ENCODE measurements at places on chromosomes 6 and 20.

GRCh38 chr20:14951707-14952418 is 614.5 kb upstream of the FLRT3 start:
- DNase-seq: no peak

DNA sequence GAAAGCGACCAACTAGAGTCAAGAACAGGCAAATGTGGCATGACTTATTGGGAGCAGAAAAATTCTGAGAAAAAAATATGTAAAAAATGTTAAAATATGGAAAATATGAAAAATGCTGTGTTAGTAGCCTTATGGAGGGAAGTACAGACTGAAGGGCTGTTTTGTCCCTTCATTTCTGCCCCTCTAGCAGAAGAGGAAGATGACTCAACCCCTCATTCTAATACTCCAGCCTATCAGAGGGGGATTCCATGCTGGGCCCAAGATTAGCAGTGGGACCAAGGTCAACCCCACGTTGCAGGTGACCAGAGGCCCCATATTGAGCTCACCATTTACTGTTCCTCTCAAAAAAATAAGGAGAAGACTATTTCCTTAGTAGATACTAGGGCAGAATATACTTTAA is 8.4 kb downstream of the MUC21 start:
- no peak for DNase-seq

DNA sequence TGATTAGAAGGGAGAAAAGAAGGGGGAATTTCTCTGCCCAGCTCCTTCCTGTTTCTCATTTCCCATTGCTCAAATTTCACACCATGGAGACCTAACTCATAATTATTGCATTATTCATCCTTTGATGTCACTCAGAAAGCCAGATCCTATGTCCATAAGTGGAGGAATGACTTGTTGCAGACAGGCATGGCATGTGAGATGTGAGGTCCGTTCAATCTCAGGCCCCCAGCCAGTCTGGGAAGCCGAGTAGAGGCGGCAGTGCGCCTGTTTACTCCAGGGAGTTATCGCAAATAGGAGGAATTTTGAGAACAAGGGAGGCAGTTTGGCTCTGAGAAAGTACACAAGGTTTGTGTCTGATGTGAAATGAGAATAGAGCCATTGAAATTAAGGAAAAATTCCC is 26.9 kb upstream of the MOCS1 start:
- no peak for DNase-seq

- no peak for DNase-seq
Observed at GRCh38 chr6:125193208-125193607, 39.6 kb downstream of the TPD52L1 start.

DNA sequence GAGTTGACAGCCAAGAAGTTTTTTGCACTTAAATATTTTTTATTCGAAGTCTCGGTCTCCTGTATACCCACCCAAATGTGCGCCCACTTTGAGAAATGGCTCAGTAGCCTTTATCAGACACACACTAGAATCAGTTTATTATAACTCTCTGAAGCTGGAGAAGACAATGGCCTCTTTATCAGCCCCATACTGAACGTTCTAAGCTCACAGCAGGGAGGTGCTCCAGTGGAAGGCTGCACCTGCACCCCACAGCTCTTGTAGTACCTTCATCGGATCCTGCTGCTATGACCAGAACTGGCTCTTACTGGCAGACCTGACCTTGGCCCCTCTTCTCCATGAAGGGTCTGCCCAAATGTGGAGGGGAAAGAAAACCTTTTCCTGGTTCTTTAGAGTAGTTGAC is 165.0 kb upstream of the SCGN start:
- DNase-seq: no peak
